Omental fat pad (tissue), 4 donors: ENCODE measurements at places on chromosomes 7 and 10. TPM values are rescaled to one million over a fixed set of nuclear protein-coding genes. Genes with fewer than 3 reads are reported as not detected.

GRCh38 chr10:1661859-1662437 is 75.4 kb downstream of the ADARB2 start:
- DNase-seq, result no peak

DNA sequence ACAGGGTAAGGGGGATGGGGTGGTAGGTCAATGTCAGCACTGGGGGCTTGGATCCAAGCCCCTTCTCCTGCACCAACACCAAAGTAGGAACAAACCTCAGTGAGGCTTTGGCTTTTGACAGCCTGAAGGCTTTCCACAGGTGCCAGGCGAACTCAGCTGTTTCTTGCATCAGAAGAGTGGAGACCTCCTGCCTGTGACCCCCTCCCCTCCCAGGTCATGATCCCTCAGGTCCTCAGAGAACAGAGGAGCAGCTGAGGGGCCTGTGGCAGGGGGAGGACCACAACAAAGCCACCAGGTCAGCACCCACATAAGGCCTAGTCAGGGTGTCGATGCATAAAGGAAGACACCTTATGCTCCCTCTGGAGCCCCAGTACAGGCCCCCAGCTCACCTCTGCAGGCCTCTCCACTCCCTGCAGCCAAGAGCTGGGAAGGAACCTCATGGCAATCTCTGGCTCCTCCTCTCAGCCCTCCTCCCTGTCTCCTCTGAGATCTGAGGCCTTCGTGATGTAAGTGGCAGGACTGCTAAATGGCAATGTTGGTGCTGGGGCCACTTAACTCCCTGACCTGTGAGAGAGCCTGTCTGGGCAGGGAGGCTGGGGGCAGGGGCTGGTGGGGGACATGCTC is 19.1 kb upstream of the PRRT4 start:
- no peak for DNase-seq

DNA sequence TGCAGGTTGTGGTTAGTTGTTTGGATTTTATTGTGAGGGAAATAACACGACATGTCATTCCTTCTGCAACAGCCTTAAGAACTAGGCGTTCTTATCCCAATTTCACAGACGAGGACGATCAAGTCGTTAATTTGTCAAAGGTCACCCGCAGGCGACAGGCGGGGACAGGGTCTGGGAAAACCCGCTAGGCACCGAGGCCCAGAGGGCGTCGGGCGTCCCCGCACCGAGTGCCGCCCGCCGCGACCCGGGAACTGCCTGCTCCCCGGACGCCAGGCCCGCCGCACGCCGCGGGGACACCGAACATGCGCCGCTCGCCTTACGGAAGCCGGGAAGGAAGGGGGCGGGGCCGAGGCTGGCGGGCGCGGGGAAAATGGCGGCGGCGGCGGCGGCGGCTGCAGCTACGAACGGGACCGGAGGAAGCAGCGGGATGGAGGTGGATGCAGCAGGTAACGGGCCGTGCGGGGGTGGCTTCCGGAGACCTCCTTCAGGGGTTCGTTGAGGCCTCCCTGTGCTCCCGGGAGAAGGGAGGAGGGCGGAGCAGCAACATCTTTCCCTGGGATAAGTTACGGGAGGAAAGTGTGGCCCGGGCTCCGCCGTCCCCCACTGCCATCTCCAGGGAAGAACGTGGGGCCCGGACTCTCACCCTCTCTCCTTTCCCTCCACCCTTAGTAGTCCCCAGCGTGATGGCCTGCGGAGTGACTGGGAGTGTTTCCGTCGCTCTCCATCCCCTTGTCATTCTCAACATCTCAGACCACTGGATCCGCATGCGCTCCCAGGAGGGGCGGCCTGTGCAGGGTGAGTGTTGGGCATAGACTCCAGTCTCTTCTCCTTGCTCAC is at the start of gene COPS6:
Gene COPS6 (plus strand): TSS at position 349 of the 837 bp plus-strand sequence. CDS start 22 bp downstream, at position 371.
- peak; percentile 72 for DNase-seq

DNA sequence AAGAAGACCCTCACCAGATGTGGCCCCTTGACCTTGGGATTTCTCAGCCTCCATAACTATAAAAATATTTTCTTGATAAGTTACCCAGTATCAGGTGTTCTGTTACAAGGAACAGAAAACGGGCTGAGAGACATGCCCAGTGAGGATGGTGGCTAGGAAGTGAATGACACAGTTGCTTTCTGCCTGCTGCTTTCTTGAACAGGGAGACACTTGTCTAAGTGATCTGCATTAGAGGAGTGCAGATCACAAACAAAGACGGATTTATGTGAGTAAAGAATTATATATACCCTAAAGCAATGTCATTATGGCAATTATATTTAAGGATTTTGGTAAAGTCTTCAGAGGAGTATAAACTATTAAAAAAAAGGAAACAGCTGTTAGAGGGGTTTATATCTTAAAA is 169.2 kb upstream of the AHR start:
- no peak for DNase-seq

GRCh38 chr7:106570948-106571418 is 90.0 kb downstream of the CCDC71L start:
- no peak for DNase-seq

DNA sequence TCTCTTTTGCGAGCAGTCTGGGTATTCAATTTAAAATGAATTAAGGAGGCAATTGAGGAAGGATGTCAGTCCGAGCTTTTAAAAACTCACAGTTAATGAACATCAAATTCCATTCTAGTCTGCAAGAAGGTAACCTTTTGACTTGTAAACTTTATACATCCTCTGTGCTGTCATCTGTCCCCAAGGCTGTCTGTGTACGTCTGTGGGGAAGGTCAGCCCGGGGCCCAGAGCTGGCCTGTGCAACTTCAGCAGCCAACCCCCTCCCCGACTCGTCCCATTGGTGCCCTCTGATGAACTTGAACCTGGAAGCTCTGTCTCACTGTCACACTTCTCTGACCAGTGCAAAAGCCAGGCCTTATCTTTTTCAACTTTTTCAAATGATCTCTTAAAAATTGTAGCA is 80.3 kb downstream of the CCDC3 start:
- no peak for DNase-seq

The TASOR2 gene
- total RNA-seq, result 185 TPM

The COA1 gene
- 34.5 TPM for total RNA-seq
